Calu3 (cell line): ENCODE measurements at places on chromosomes 11 and 22. TPM values are rescaled to one million over a fixed set of nuclear protein-coding genes. Genes with fewer than 3 reads are reported as not detected.

DNA sequence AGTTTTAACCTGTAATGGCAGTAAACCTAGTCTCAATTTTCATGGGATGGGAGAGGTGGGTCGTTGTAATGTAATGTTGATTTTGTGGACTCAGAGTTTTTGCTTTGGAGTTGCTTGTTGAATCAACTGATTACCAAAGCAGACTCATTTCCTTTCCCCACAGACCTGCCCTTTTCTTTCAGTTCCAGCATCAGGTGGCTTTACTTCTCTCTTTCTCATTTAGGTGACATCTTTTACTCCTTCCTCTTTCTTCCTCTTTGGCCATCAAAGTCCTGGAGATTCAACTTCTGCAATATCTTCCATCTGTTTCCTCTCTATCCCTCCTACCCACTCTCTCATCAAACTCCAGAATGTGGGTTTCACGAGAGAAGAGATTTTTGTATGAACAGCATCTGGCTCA, 313.9 kb downstream of the TMEM135 start:
- DNase-seq, result no peak

Gene APOA5
- not detected in 2 replicates for total RNA-seq

- no peak for DNase-seq
Measured at GRCh38 chr11:131231317-131231940, 139.0 kb upstream of the NTM start.

Gene PRRG4
- 22.9 and 23.9 TPM in 2 replicates for total RNA-seq

Gene NFAM1
- total RNA-seq, result 0.39 and 0.50 TPM in 2 replicates

- peak; percentile 63 for DNase-seq
Measured at GRCh38 chr22:43343262-43343669, at the start of gene SCUBE1. TSS of gene SCUBE1 (minus strand) at chr22:43343372. CDS start at chr22:43343261, 111 bp downstream.

Gene OR51B6
- total RNA-seq, result not detected in 2 replicates

- no peak for DNase-seq
Measured at GRCh38 chr11:65997286-65997685, 4.7 kb downstream of the EIF1AD start.

Gene SLC22A6
- not detected in 2 replicates for total RNA-seq

Gene MUC5B
- total RNA-seq, result 3.4 and 10.5 TPM in 2 replicates

DNA sequence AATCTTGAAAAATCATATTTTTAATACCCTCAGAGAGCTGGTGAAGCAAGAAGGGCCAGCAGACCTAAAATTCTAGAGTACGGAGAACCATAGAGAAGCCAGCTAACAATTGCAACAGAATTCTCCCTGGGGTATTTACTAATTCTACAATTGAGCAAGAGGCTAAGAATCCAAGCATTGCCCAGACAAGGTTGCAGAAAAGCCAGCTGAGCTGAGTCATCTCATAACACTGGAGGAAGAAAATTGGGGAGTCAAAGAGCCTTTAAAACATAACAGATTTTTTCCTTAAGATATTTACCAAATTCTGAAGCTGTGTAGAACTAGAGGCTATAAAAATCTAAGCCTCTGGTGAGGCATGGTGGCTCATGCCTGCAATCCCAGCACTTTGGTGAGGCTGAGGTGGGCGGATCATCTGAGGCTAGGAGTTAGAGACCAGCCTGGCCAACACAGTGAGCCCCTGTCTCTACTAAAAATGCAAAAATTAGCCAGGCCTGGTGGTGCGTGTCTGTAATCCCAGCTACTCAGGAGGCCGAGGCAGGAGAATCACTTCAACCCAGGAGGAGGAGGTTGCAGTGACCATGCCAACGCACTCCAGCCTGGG, 13.6 kb upstream of the TMEM216 start:
- DNase-seq, result no peak

GRCh38 chr11:45684440-45684839, 19.0 kb upstream of the CHST1 start:
- no peak for DNase-seq

Gene YPEL1
- total RNA-seq, result 1.7 and 3.3 TPM in 2 replicates
